Activated T-cell treated with anti-CD3 and anti-CD28 coated beads, Interleukin-2, amount 50 U/mL, for 24 hours (primary cell): ENCODE measurements at places on chromosomes 2 and 18.

GRCh38 chr2:83162421-83162820, 1296.7 kb downstream of the SUCLG1 start:
- DNase-seq, result no peak

DNA sequence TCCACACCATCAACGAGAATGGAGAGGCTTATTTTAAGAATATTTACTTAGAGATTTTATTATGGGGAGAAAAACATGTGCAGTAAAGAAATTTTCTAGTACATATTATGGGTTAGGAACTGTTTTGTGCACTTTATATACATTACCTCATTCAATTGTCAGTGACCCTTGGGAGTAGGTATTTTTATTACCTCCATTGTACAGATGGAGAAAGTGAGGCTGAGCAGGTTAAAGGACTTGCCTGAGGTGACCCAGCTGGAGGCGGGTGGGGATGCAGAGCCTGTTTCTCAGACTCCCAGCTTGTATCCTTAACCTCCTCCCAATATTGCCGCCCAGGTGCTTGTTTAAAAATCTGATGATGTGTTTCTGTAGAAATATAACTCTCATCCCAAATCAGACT, 356.7 kb downstream of the HRH4 start:
- no peak for DNase-seq

DNA sequence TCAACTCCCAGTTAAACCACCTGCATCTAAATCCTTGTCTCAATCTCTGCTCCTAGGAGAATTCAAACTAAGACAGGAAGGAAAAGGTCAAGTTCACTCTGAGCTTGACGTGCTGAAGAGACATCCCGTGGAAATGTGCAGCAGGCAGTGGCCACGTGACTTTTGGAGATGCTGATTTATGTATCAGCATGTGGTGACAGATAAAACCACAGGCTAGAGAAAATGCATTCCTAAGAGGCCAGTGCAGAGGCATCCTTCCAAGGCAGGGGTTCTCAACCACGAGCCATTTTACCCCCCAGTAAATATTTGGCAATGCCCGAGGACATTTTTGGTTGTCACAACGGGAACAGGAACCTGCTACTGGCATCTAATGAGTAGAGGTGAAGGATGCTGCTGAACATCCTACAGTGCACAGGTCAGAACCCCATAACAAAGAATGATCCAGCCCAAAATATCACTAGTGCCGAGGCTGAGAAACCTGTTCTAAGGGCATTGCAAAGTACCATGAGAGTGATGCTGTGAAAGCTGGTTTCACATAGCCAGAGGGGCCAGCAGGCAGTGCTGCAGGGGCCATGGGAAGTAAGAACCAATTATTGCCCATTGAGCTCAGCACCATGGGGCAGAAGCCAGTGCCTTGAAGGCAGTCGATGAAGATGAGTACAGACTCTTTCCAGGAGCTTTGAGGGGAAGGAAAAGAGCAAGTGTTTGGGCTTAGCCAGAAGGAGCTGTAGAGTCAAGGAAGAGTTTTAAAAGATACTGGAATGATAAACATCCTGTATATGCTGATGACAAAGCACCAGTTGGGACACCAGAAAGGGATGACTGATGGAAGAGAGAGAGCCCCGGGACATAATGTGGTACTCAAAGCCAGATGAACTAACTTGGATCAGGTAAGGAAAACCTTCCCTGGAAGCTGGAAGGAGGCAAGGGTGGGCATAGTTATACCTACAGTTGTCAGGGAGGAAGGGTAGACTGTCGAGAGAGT, 174.6 kb downstream of the HAUS1 start:
- DNase-seq, result peak; percentile 20

DNA sequence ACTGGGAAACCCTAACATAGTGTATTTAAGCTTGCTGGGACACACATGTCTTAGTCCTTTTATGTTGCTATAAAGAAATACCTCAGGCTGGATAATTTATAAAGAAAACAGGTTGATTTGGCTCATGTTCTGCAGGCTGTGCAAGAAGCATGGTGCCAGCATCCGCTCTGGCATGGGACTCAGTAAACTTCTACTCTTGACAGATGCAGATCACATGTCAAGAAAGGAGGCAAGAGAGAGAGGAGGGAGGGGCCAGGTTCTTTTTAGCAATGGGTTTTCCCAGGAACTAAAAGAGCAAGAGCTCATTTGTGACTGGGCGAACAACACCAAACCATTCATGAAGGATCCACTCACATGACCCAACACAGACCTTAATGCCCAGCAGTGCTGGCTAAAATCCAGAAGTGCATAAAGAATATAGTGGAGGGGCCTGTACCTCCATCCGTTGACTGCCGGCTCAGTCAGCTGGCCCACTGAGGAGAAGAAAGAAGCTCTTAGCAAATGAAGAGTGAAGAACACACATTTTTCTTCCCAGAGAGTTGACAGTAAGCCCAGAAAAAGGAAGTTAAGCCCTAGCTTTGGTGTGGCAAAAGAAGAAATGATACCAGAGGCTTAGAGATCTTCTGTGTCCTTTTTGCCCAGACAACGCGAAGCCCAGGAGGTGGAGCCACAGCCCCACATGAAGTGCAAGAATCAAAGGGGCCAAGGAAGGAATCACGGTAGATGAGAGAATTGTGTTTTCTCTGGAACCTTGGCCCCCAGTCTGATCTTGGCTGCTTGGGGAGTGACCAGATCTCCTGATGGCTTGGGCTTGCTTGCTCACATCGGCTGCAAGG, 183.5 kb upstream of the FAM98A start:
- DNase-seq, result no peak

DNA sequence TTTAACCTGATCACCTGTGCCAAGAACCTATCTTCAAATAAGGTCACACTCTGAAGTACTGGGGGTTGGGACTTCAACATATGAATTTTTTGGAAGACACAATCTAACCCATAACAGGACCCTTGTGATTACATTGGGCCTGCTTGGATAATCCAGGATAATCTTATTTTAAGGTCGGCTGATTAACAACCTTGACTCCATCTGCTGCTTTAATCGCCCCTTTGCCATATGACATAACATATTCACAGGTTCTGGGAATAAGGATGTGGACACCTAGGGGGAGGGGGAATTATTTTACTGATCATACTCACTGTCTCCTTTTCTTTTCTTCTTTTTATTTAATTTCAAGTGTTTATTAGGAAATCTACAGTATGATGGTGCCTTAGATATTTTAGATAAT, 34.8 kb downstream of the CDH20 start:
- no peak for DNase-seq

GRCh38 chr2:151051574-151052220, 210.0 kb downstream of the RBM43 start:
- DNase-seq, result no peak

DNA sequence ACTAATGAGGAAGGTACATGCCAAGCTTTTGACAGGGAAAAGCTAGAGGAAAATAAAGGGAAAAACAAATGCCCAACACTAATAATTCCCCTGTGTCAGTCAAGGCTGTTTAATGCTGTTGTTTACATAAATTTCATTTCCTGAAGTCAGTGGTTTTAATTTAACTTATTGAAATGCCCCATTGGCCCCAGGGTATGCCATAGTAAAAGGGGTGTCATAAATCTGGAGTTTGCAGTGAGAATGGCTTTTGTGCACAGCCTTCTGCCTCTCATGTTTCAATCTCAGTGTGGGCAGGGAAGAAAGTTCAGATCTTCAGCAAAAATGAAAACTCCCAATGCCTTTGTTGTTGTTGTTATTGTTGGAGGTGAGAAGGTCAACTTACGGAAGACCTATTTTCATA, 550.1 kb upstream of the DCC start:
- no peak for DNase-seq

GRCh38 chr18:74113711-74114110, 33.9 kb downstream of the FBXO15 start:
- no peak for DNase-seq

GRCh38 chr18:48922801-48923730, 27.7 kb downstream of the SMAD7 start:
- peak; percentile 38 for DNase-seq

- DNase-seq, result no peak
These were observed 268.8 kb upstream of the SPRED2 start for GRCh38 chr2:65701191-65701590.

GRCh38 chr18:60746491-60746890, 373.9 kb upstream of the MC4R start:
- no peak for DNase-seq

DNA sequence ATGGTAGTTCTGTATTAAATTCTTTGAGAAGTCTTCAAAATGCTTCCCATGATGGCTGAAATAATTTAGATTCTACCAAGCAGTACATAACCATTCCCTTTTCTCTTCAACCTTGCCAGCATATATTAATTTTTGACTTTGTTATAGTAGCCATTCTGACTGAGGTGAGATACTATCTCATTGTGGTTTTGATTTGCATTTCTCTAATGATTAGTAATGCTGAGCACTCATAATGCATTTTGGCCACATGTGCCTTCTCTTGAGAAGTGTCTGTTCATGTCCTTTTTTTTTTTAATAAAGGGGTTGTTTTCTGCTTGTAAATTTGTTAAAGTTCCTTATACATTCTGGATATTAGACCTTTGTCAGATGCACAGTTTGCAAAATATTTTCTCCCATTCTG, 173.9 kb downstream of the CALCRL start:
- DNase-seq, result no peak

DNA sequence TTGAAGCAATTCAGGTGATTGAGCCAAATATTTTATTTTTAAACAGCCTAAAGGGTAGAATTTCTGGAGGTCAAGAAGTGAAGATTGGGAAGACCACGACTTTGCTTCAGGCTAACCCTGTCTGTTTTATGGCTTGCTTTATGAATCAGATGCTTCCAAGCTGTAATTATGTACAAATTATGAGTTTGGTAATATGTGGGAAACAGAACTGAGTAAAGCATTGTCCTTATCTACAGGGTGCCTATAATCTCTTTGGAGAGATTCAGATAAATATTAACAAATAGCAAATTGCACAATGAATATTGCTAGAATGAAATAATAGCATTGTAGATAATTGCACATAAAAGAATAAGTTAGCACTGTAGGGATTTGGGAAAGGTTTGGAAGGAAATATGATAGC, 539.4 kb upstream of the CDH2 start:
- no peak for DNase-seq

DNA sequence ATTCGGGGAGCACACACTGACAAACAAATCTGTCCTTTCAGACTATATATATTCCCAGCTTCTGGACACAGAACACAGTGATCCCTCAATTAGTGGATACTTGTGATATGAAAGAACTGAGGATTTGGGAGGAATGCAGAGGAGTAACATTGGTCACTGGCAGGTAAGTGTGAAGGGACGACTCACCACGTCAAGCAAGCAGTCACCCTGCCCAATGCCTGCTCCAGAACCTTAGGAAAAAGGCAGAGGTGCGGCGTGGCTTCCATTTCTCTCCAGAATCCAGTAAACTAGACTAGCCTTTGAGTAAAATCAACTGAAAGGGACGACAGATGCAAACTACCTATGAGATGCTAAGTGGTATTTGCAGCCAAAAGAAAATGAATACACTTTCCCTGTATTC, 1.1 kb downstream of the CCDC93 start:
- no peak for DNase-seq

- DNase-seq, result no peak
These were observed 305.7 kb upstream of the SKOR2 start for GRCh38 chr18:47557160-47557559.

- DNase-seq, result no peak
These were observed 3.7 kb upstream of the PPP3R1 start for GRCh38 chr2:68256093-68256450.

GRCh38 chr2:180240774-180241173, 233.7 kb upstream of the CWC22 start:
- no peak for DNase-seq

GRCh38 chr2:23636426-23636825, 251.4 kb downstream of the KLHL29 start:
- DNase-seq, result no peak

DNA sequence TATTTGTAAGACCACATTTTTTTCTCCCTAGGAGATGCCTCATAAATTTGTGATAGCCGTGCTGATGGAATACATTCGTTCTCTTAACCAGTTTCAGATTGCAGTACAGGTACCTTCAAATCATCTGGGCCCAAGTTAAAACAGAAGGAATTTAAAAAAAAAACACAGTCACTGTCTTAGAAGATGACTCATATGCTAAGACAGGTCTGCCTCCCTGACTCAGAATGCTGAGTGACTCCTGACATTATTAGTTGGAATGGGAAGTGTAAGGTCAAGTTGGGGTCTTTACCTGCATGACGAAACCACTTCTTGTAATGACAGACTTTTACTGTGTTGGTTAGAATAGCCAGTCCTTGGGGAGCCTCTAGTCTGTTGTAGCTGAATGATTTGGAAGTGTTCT, 26.3 kb downstream of the RMC1 start:
- no peak for DNase-seq

DNA sequence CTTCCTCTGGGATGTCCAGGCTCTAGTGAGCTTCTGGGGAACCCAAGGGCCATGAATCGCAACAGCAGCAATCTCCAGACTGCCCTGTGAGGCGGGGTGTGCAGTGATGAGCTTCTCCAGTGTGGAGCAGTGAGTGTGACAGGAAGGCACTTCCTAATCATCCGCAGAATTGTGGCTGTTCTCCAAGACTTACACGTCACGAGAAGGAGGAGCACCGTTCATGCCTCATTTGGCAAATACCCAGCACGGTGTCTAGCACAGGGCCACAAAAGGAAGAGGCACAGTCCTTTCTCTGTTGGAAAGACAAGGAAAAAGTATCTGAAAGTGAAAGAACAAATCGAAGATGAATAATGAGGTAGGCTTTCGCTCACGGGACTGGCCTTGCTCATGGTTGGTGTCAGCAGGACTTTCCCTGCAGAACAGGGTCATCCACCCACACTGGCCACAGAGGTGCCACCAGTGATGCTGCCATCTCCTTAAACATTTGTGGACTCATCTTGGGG, 125.1 kb upstream of the HAAO start:
- DNase-seq, result no peak

DNA sequence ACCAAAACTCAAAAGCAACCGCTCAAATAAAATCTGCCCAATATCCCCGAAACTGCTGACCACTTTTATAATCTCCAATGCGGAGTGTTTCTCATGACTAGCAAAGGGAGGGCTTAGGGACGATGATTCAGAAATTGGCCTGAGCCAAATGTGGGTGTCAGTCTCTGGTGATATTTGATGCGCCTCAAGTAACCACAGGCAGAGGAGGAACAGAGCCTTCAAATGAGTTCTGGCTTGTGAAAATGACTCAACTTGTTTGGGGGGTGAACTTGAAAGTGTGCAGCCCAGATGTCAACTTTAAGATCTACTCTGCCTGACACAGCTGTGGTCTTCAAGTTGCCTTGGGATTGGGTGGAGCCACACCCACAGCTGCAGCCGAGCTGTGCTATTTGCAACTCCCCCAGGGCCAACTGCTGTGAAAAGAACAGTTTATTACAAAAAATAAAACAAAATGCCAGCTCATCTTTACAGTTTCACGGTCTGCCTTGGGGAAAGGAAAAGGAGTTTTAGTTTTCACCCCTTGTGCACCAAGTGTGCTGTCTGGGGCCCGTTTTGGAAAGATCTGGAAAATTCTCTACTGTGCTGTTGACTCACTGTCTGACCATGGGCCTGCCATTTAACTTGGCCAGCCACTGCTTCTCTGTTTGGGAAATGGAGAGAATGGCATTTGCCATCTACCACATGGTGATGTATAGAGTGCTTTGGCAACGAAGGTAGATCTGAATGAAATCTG, 222.1 kb downstream of the MTX2 start:
- DNase-seq, result no peak
